ENCODE measurements at places on chromosomes 5 and 9. TPM values are rescaled to one million over a fixed set of nuclear protein-coding genes. Genes with fewer than 3 reads are reported as not detected.
A peak's percentile ranks its signal among the peaks of the same experiment; 100 is the strongest.

DNA sequence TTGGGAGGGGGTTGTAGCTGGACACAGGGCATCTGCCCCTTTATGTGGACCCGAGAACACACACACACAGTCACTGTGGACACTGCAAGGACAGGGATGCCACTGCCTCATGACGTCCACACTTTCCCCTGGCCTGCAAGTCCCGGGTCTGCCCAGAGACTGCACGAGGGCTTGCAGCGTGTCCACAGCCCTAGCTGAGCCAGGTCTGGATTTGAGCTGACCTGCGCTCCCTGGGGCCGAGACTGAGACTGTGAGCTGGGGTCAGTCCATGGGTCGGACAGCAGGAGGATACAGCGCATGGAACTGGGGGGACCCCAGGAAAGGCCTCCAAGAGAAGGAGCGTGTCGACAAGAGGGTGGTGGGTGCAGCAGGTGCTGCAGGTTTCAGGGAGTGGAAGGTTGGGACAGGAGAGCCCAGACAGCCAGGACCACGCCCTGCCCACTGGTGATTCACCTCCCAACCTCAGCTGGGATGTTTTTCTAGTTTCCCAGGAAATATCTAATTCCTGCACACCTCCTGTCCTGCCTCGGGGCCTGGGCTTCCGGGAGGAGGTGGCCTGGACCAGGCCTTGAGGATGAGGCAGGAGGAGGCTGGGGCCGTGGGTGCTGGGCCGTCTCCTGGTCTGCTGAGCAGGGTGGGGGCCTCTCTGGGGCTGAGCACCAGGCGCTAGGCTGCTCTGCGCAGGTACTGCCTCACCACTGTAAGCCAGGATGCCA is 806 bp upstream of the RNF224 start:
- DNase-seq = no peak

DNA sequence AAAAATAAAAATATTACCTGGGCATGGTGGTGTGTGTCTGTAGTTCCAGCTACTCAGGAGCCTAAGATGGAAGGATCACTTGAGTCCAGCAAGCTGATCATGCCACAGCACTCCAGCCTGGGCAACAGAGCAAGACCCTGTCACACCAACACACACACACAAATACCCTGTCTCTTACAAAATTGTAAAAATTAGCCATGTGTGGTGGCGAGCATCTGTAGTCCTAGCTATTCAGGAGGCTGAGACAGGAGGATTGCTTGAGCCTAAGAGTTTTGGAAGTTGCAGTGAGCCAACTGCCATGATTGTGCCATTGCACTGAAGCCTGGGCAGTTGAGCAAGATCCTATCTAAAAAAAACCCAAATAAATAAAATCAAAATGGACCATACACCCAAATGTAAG is 32.1 kb upstream of the DENND4C start:
- no peak for DNase-seq

- no peak for DNase-seq
Measured at GRCh38 chr9:87386490-87387025, 111.1 kb upstream of the DAPK1 start.

Gene TAF11L2
- not detected for total RNA-seq

GRCh38 chr5:96573513-96573894 is 88.7 kb upstream of the CAST start:
- no peak for DNase-seq

Gene SUSD3
- total RNA-seq = 2.5 TPM

GRCh38 chr5:110048491-110048890 is 358.8 kb downstream of the MAN2A1 start:
- DNase-seq = no peak

DNA sequence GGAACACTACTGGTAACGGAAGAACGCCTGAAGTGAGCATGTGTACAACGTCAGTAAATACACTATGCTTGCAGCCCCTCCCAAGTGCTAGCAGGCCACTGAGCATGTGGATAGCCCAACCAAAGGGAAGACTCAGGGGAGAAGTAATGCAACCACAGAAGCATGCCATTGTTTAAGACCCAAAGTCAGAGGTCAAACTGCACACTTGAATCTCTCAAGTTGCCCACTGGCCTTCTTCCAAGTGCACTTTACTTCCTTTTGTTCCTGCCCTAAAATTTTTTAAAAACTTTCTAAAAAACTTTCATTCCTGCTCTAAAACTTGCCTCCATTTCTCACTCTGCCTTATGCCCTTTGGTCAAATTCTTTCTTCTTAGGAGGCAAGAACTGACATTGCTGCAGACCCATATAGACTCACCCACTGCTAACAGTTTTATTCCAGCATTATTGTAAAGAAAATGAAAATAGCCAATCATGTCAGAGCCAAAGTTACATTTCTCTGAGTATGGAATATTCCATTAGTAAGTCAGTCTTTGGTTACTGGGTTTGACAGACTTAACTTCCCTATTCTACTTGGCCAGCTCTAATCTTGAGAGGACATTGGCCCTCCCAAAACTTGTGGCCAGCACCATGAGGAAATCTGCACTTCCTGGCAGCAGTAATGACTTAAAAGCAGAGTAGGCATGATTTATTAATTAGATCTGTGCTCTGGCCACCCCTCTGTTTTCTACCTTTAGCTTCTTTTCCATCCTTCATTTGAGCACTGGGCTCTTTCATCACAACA is 76.9 kb downstream of the TSSK1B start:
- DNase-seq = no peak

DNA sequence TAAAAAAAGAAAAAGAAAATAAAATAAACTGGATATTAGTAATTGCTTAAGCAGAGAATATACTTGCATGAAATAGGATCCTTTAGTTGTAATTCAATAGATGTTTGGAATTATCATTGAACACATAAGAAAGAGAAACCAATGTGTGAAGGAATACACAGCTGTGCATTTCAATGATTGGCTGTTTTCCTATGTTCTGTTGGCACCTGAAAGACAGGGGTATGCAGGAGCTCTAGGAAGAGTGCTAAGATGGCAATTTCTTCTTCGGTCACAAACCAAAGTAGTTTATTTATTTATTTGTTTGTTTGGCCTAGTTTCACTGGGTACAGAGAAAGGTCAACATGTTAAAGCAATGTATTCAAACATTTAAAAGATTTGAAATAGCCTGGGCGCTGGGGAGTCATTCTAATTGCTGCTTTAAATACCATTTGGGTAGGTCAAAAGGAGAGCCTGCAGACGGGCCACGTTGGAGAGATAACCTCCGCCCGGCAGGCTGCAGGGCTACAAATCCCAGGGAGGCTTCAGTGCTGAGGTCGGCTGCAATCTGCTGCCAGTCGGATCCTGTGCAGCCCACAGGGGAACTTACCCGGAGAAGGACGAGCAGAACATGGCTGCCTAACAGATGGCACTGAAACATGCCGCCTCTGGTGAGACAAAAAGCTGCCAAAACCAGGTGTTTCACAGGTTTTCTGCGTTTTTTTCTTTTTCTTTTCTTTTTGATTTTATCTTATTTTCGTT is 154.2 kb upstream of the TYRP1 start:
- DNase-seq = no peak

DNA sequence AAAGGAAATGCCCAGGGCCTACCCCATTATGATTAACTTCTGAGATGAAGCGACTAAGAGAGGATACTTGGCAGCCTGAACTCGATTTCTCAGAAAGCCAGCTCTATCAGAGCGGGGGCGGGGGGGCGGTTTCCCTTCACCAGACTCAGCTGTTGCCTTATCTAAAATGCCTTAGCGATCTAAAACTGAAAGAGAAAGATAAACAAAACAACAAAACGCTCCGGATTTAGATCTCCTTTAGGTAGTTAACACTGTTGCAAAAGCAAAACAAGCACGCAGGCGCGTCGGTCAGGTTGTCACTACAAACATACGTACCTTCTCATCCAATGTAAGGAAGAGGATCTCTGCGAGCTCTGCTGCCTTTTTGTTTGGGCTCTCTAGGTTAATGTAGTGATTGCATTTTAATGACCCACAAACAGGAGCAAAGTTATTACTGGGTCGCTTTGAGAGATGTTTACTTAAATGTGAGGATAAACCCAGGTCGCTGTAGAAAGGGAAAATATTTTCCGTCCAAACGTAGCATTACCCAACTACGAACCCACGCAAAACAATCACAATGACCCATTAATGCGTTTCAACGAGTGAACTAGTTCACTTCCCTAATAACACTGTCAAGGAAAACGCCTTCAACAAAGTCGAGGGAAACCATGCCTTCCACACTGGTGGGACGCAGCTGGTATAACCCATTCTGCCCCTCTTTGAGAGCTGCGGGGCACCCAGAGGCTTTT is 982 bp downstream of the EPB41L4A start:
- peak; percentile 50 for DNase-seq

DNA sequence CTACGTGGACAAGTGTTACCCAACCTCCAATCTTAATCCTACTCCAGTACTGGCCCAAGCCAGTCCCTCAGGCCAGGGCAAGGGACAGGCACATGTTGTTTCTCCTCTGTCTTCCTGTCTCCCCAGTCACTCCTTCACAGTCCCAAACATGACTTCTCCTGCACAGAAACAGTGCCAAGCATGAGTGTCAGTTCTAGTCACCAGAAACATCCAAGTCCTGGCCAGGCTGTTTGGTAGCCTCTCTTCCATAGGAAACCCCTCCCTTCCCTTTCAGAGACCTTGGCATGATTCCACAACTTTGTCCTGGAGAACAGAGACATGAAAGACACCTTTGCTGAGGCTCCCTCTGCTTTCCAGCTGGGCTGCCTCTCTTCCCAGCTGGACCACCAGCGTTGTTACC is 56.2 kb upstream of the SLC2A8 start:
- no peak for DNase-seq

Gene SLC22A5
- 29.4 TPM for total RNA-seq

Gene OBP2B
- not detected for total RNA-seq

- DNase-seq = no peak
Measured at GRCh38 chr5:83911367-83911919, 190.8 kb upstream of the HAPLN1 start.

Gene SLC6A3
- not detected for total RNA-seq

- no peak for DNase-seq
Measured at GRCh38 chr5:72673623-72674022, 142.8 kb upstream of the TNPO1 start.

DNA sequence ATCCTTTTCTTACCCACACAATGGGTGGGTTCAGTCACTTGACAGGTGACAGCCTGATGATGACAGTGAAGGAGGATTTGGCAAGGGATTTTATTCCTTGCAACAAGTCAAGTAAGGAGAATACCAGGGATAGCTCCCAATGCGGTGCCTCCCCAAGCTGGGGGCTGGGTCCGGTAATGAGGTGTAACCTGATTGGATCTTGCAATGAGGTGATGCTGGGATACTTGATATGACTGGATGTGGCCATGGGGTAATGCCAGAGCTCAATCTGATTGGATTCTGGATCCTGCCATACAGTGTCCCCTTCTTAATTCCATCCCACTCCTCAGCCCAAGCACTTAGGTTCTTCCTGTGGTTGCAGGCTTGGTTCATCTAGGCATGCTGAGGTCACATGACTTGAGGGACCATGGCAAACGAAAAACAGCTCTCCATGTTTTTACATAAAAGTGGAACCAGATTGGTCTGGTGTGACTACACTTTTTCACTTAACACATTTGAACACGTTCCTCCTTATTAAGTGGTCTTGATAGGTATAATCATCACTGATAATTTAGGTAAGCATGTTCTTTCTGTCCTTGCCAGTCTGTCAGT is 181.1 kb downstream of the PDZD2 start:
- DNase-seq = no peak

- DNase-seq = no peak
Measured at GRCh38 chr9:131732061-131732526, 7.8 kb downstream of the RAPGEF1 start.

DNA sequence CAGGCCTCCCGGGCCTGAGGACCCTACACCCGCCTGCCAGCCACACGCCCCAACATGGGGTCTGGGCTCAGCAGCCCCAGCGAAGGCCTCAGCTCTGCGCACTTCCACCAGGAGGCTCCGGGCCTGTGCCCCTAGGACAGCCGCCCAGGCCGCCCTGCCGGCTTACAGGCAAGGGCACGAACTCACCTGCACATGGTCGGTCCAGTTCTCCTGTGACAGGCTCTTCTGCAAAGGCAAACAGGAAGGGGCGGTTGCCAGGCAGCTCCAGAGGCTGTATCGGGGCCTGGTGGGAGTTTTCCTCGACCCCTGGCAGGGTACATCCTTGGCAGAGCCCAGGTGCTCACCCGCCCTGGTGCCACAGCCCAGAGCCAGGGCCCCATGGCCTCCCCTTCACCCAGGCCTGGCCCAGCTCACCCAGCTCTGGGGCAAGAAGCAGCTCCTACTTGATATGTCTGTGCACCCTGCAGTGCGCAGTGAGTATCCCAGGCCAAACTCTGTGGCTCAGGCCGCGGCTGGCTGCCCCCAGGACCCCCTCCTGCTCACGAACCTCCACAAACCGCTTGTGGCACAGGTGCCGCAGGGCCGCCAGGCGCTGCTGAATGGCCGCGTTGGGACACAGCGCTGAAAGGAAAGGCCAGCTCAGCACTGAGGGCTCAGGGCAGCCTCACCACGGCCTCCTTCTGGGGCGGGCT is 52.2 kb upstream of the NRARP start:
- no peak for DNase-seq

GRCh38 chr5:96004087-96004486 is 42.4 kb upstream of the ELL2 start:
- DNase-seq = no peak

Gene GEMIN5
- 9.3 TPM for total RNA-seq

- DNase-seq = no peak
Measured at GRCh38 chr9:128716581-128717254, 7.2 kb downstream of the ZDHHC12 start.

Gene ZNF454
- total RNA-seq = 5.2 TPM

Gene GABRA6
- total RNA-seq = not detected

DNA sequence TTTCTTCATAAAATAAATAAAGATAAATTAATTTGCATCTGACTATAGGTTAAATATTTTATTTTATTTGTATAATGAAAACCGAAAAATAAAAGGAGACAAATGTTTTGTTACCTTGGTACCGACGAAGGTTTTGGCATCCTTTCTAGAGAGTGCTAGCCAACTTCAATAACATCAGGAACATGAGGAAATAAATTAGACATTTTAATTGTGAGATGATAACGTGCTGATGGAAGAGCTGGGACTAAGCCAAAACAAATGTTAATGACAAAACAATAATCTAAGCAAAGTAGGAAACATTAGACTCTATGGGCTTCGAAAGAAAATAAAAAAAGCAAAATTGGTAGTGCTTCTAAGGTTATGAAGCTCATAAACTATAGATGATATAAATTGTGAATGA is 201.0 kb downstream of the IRX2 start:
- no peak for DNase-seq

GRCh38 chr5:647311-647710 is 35.2 kb downstream of the CEP72 start:
- DNase-seq = peak; percentile 23

Gene PCDHGB6
- 2.3 TPM for total RNA-seq

Gene IFNA2
- not detected for total RNA-seq

- peak; percentile 19 for DNase-seq
Measured at GRCh38 chr9:109132567-109133021, 12.8 kb upstream of the TMEM245 start.

Gene GAS1
- 57.3 TPM for total RNA-seq

Gene KIF20A
- total RNA-seq = 12.9 TPM

DNA sequence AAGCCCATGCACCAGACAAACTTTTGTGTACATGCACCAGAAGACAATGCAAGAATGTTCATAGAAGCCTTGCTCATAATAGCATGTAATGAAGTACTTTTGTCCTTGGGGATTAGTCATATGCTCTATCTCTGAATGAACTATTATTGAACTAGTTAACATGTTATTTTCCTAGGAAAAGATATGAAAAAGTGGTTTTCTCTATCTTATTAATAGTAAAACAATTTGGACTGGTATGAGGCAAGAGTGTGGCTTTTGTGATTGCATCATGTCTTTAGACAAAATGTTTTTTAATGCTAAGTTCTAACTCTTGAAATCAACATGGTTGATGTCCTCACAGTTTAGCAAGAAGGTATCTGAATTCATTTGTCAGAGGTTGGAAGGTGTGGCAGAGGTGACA is 55.7 kb upstream of the SPDL1 start:
- DNase-seq = no peak

Gene PCDHB3
- total RNA-seq = 0.90 TPM

- peak; percentile 31 for DNase-seq
Measured at GRCh38 chr5:435156-435790, 7.7 kb upstream of the EXOC3 start.

All from mucosa of descending colon (tissue), 3 donors.